ENCODE measurements at places on chromosomes 1 and 21.

DNA sequence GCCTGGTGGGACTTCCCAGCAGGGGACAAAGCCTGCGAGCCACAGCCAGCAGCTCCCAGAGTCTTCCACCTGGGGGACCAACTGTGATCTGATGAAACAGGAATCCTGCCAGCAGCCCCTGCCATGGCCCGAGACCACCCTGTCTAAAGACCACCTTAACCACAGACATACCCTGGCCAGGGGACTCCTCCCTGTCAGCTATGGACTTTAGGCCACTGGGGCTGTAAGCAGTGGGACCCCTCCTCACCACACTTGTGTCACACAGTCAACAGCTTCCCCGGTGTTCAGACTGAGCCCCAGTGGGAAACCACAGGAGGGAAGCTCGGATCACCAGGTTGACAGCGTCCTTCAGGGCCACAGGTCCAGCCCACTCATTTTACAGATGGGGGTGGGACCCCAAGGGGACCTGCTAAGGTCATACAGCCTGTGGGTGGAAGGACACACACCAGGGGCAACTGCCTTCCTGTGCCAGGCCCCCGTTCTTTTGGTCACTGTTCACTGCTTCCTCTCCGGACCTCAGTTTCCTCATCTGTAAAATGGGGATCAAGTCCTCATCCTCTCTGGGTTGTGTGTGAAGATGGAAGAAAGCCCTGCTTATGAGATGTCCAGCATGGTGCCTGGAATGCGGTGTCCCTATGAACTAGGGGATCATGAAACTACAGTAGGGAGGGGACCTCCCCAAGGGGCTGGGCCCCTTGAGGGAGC, 11.4 kb downstream of the EPHA2 start:
- no peak for DNase-seq

DNA sequence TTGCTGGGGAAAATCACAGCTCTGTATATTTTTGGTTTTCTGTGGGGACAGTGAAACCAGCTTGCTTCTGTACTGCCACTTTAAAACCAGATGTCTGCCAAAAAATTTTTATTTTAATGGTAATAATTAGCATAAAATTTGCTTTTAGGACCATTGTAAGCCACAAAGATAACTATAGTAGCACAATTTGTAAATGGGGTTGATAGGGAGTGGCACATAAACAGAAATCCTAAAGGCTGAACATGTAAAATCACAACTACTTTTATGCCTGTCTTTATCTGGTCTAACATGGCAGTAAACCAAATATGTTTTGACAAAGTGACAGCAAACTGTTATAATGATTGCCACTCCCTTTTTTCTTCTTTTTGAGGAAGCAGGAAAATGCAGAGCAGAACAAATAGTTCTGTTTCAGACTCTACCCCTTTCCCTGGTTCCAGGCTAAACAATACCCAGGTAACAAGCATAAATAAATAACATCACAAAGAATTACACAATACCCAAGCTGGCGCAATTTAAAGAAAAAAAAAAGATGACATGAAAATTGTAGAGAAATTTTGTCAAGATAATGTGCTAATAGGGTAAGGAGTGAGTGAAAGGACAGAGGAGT, 24.0 kb upstream of the CCDC181 start:
- peak; percentile 24 for DNase-seq

DNA sequence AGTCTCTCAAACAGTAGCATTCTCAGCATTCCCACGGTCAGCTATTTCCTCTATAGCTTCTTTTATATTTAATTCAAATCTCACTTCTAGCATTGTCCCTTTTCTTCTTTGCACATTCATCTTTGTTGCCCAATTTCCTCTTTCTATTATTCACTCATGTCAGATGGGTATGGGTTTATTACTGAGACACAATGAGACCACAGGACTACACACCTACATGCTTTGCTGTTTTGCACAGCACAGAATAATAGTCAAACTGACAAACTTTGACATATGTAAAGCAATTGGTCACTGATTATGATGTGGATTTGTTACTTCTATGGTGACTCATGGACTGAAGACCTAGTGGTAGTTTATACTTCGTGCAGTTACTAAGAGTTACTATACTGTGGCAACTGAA, 5.8 kb upstream of the CD1C start:
- peak; percentile 91 for DNase-seq

GRCh38 chr1:208374391-208374941, 130.3 kb upstream of the PLXNA2 start:
- DNase-seq, result peak; percentile 5

DNA sequence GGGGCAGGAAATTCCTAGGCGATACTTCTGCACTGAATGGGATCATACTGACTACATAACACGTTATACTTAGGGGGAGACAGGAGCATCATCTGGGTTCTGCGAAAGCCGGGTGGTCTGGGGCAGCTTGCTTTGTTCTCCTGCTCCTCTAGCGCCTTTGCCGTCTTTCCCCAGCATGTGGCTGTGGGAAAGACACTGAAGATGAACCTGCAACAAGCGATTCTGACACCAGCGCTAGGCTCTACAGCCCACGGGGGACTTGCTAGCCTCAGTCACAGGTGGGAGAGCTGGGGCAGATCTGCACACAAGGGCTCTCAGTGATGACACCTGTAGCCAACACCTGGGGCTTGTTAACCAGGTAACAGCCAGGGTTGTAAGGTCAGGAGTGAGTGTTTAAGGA, 51.8 kb downstream of the CD46 start:
- no peak for DNase-seq

DNA sequence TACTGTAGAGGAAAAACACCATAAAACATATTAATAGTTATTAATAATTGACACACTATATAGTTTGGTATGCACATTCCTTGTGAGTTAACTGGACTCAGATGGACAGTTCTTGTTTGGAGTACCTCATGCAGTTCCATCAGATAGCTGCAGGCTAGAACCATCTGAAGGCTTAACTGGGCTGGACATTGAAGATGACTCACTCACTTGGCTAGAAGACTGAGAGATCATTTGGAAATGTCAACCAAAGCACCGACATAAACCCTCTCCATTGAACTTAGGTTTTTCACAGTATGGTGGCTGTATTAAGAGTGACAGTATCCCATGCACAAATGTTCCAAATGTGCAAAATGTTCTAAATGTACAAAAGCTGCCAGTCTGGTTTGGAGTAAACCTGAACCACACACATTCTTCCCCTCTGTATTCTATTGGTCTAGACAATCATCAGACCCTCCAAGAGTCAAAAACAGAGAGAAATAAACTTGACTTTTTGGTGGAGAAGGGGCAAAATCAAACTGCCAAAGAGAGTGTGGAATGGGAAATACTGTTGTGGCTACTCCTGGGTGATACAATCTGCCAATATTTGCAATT, 708.4 kb downstream of the KCNT2 start:
- no peak for DNase-seq

- DNase-seq, result peak; percentile 21
Observed at GRCh38 chr1:55213151-55213884, 1.8 kb downstream of the USP24 start.

DNA sequence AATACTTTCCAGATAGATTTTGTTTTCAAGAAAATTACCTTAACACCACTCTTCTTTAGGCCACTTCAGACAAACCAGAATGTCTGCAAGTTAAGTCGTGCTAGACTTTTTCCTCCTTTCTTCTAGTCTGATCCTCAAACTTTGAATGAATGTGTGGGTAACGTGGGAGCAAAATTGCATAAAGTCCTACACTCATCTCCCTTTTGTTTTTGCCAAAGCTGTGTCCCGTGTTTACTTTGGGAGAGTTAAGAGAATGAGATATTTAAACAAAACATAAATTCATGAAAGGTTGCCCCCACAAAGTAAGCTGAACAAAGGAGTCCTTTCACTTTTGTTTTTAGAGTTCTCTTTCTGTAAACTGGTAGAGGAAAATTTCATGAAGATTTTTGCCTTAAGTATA, 16.9 kb upstream of the VAMP3 start:
- DNase-seq, result no peak

DNA sequence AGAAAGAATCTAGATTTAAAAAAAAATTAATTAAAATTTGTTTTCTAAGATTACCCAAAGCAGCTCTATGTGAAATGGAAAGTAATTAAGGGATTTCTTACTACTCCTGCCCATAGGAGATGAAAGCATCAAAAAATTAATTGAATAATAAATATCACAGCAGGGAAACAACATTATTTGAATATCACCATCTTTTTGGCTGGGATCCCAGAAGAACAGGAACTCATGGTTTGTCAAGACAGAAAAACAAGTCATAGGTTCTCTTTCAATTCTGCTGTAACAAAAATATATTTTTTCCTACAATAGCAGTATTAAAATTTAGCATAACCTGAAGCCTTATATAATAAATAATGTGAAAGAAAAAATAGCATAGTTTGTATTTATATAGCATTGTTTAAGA, 1713.4 kb downstream of the NCAM2 start:
- DNase-seq, result no peak

DNA sequence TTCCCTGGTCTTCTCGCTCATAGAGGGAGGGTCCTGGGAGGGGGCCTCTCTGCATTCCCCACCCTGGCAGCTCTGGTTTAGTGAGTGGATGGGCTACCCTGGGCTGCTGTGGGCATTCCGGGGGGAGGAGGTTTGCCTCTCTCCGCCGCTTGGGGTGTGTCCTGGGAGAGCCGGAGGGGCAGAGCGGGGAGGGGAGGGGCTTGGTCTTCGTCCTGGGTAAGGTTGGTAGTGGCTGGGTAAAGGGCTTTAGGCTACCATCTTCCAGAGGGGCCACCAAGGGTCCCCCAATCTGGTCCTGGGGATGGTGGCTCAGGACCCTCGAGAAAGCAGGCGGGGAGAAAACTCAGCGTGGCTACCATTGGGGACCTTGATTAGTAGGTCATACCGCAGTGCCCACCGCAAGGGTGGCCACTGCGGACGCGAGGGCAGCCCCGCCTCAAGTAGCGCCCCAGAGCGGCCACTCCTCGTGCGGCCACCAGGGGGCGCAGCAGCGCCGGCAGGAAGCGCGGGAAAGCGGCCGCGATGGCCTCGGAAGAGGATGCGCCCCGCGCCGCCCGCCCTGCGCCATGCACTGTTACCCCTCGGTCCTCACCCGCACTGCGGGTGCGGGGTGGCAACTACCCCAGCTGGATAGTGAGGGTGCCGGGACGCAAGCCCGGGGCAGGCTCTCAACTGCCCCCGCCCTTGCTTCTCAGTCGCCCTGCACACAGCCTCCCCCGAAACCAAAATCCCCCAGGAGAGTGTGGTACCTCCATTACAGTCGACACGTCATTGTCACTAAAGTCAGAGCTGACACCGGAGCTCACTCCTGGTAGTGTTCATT, 44.1 kb upstream of the SLC25A33 start:
- no peak for DNase-seq

GRCh38 chr1:67013573-67013972, 40.4 kb downstream of the SLC35D1 start:
- DNase-seq, result peak; percentile 67

GRCh38 chr1:206575165-206575893, 36.9 kb downstream of the EIF2D start:
- peak; percentile 49 for DNase-seq

GRCh38 chr1:209643285-209644020, 8.8 kb downstream of the LAMB3 start:
- no peak for DNase-seq

Data from renal cortical epithelial cell (primary cell).